ENCODE measurements at places on chromosomes 12 and 14.

GRCh38 chr12:128825835-128826234 is 2.1 kb upstream of the SLC15A4 start:
- DNase-seq = no peak

DNA sequence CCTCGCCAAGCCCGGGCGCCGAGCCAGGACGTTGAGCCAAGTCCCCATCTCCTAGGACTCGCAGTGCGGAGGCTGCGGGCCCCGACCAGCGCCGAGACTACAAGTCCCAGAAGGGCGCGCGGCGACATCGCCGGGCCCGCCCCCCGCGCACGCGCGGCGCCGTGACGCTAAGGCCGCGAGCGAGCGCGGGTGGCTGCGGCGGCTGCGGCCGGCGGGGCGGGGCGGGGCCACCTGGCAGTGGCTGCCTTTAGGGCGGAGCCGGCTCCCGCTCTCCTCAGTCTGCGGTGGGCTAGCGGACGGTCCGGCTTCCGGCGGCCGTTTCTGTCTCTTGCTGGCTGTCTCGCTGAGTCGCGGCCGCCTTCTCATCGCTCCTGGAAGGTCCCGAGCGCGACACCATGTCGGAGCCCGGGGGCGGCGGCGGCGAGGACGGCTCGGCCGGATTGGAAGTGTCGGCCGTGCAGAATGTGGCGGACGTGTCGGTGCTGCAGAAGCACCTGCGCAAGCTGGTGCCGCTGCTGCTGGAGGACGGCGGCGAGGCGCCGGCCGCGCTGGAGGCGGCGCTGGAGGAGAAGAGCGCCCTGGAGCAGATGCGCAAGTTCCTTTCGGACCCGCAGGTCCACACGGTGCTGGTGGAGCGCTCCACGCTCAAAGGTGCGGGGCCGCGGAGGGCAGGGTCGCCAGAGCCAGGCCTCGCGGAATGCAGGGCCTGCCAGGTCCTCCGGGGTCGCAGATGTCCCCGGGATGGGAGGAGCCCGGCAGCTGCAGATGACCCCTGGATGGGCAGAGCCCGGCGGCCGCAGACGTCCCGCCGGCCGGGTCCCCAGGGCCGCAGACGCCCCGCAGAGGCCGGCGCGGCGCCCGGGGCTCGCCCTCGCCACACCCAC is at the start of gene DYNC1H1:
DYNC1H1 (plus strand) TSS at position 277 of the 884 bp plus-strand sequence; CDS start at position 396, 119 bp downstream.
- DNase-seq = peak; percentile 89

DNA sequence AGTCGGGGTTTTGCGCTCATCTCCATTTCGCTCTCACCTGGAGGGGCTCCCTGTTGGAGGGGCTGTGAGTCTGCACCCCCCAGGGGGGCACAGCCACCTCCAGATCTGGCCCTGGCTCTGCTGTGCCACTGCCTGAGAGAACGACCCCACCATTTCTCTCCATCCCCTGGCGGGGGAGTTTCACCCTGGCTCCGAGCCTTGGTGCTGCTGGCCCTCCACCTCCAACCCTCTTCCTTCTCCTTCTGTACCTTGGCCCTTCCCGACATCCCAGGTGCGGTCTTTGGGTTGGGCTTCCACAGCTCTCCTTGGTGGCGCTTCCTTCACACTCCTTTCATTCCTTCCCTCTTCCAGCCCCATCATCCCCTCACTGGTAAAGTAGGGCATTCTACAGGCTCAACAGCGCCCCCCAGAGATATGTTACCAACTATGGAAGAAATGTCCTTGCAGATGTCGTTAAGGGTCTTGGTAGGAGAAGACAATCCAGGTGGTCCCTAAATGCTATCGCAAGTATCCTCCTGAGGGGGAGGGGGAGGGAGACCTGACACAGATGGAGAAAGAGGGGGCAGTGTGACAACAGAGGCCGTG is 16.3 kb downstream of the SERPINA1 start:
- DNase-seq = no peak

GRCh38 chr12:68290126-68290525 is 36.7 kb upstream of the IL22 start:
- no peak for DNase-seq

- DNase-seq = no peak
Measured at GRCh38 chr12:3172124-3173007, 95.2 kb downstream of the TSPAN9 start.

GRCh38 chr12:100404769-100405407 is 48.0 kb downstream of the SLC17A8 start:
- peak; percentile 50 for DNase-seq

DNA sequence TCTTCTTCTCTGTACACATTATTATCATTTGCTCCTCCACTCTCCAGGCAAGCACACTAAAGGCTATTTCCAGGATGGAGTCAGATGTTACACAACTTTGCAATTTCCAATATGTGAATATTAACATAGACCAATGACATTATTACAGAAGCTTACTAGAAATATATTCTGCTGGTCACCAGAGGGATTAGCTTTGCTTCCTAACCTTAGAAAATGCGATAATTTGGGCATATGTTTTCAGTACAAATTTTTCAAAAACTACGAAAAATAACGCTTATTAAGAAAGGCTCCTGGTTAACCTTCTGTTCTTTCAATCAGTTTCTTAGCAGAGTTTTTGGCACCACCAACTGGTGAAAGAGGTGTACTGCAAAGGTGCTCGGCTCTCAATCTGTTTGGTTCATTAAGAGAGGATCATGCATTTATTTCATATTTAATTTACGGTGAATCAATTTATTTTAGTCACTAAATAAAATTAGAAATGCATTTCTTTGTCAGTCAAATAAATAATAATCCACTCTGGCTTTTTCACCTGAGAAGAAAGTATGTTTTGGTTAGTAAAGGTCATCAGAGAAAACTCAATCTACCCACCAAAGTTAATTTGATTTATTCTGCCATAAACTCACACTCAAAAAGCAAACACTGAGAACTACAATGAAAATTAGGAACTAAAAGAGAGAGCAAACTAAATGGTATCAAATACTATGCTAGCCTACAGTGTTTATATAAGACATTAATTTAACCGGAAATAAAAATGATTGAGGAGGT is 39.2 kb downstream of the EFCAB11 start:
- peak; percentile 57 for DNase-seq

GRCh38 chr14:96686126-96686525 is 111.1 kb upstream of the VRK1 start:
- no peak for DNase-seq

DNA sequence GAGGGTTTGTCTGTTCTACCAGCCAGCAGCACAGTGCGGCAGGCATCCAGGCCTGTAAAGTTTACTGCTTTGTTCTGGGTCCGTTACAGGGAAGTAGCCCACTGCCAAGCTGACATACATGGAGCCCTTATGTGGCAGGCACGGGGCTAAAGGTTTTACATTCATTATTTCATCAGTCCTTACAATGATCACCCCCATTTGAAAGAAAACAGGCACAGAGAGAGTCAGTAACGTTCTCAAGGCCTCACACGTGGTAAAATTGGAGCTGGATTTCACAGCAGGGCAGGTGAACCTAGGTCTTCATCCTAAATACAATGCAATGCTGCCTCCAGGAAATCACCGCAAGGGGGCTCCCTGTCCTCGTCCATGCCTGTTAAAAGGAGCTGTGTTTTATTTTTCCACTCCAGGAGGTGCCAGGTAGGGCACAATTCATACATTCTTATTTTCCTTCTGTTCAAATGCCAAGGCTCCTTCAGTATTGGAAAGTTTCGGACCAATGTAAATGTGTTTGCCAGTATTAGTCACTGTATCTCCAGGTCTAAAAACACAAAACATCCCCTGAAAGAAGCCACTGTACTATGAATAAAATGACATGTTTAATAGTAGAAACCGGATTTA is 172.2 kb upstream of the GZMB start:
- DNase-seq = peak; percentile 32

All from NCI-H2107 (cell line).